ENCODE measurements at places on chromosomes 5 and 9.

DNA sequence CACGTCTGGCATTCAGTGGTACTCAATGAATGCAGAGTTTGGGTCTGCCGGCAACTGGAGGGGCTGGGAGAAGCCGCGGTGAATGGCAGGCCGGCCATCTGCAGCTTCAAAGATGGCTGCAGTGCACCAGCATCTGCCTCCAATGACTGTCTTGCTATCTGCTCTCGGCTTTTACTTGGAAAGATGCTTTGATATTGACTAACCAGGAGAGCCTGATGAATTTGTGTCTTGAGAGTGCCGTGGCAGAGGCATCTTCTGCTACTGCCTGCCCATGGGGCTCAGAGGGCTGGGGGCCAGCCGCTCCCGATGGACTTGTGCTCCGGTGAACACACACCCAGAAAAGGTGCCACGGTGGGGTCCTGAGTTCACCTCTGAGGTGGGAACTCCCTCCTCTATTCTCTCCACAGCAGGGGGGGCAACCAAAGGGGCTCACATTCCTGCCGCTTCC, 164.5 kb downstream of the COL23A1 start:
- DNase-seq = no peak

DNA sequence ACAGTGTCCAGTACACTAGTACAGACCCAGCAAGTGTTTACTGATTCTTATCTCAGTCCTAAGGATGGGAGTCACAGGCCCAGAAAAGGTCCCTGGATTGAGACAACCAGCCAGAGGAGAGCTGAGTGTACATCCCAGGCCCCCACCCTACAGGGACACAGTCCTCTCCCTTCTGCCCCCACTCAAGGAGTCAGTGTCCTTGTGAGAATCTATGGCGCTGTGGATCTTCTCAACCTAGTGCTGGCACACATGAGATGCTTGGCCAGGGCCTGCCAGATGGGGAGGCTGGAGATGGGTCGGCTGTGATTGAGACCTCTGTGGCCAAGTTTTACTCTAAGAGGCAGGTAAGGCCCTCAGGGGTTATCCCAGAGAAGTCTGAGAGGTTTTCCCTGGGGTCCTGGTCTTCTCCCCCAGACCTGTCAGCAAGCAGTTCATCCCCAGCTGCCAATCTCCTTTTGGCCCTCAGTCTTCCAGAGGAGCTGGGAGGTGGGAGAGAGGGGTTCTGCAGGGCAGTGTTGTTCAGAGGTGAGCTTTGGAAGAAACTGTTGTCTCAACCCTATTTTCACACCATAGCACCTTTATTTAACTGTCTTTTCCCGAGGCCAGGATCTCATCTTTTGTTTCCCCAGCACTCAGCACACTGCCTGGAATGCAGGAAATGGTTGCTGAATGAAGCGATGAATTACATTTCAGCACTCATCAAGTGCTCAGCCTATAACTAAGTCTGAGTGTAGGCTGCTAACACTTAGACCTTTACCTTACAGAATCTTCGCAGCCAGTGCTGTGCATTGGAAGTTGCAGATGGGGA, 3.2 kb upstream of the NSD1 start:
- DNase-seq = no peak

GRCh38 chr9:92617195-92617813, 52.6 kb downstream of the IPPK start:
- no peak for DNase-seq

DNA sequence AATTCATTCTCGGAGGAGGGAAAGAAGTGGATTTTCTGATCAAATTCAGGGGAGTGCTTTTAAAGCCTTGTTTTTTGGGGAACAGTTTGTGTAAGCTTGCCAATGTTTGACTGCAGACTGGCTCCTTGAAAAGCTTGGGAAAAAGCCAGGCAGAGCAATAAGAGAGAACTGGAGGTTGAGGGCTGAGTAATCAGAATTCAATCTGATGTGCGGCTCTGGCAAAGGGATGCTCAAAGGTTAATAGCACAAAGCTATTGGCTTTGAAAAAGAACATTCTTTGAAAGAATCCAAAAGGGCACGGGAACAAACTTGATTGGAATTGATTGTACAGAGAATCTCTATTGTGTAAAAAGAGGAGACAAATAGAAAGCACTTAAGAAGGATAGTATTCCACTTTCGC, 279.3 kb downstream of the YTHDC2 start:
- no peak for DNase-seq

DNA sequence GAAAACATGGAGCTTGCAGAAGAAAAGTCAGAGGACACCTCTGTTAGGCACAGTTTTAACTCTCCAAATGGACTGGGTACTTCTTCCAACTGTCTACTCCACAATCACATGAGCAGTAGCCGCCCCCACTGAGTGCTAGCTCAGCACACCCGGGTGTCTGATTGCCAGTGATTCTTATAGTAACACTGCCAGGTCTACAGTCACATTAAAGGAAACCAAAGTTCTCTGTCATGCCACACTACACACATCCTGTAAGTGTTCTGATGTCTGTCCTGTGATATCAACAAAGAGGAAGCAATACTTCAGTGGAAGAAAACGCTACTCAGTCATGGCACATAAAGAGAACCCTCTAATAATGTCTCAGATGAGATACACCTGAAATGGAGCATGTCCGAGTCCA, at the start of gene HAVCR2:
Gene HAVCR2, minus strand, starts transcription at position 69 of the 400 bp plus-strand sequence. Its CDS starts 61 bp downstream, at position 8.
- DNase-seq = no peak

DNA sequence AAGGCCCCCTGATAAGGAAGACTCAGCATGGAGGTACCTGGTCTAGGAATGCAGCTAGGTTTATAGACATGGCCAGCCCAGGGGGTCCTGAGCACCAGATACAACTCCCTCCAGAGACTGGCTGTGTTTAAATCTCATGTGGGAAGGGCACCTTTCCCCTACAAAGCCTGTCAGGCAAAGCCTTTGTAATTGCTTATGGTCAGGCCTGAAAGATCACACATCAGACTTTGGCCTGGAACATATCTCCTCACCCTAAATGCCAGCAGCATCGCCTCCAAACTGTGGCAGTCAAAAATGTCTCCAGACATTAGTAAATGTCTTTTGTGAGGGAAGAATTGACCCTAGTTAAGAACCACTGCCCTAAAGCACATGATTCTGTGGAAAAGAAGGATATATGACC, 51.6 kb upstream of the MACIR start:
- DNase-seq = no peak

GRCh38 chr5:123746683-123747360, 234.8 kb downstream of the CSNK1G3 start:
- DNase-seq = no peak

DNA sequence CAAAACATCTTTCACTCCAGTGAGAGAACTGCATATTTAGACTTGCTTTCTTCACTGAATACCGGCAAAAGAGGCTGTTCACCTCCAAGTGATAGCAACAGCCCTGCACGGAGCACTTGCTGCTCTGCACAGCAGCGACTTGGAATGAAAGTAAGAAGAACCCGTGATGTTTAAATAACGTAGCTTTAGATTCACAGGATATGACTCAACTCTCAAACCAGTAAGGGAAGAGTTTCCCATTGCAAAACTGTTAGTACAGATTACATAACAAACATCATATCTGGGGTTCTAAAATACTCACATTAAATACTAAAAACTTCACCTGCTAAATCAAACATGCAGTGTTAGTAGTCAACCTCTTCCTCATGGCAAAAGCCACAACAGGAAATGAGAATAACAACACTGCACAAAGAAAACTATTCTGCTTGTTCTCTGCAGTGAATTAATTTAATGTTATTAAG, 203.4 kb downstream of the MCTP1 start:
- no peak for DNase-seq

DNA sequence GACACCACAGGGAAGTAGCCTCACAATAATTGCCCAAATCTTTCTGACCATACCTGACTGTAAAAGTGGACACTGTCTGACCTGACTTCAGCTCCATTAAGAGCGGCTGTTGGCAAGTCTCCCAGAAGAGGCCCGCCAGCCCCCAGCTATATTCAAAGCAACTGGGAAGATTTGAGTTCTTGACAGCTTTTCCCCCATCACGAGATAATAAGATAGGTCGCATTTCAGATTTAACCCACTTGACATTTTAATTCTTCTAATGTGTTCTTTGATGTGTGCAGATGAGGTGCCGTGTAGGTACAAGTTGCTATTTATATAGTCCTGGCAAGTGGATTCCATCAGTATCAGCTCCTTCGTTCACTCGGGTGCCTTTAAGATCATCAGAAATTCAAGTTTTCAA, 345.7 kb downstream of the DRD1 start:
- DNase-seq = no peak

GRCh38 chr5:163619273-163619934, 114.0 kb downstream of the MAT2B start:
- no peak for DNase-seq

DNA sequence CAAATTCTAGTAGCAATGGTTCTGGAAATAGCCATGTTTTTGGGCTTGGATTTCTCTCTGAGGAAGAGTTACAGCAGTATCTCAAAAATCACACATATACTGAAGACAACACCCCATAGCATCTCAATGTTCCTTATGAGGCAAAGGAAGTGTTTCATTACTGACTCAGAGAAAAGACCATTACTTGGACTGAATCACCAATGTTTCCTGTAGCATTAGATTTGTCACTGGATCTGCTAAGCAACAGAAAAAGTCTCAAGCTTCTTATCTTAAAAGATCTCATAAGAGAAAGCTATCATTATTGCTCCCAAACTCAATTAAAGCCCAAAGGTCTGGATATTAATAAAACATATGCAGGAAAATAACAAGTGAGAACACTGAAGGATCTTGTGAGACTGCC, 272.4 kb downstream of the ADAMTS6 start:
- DNase-seq = no peak

DNA sequence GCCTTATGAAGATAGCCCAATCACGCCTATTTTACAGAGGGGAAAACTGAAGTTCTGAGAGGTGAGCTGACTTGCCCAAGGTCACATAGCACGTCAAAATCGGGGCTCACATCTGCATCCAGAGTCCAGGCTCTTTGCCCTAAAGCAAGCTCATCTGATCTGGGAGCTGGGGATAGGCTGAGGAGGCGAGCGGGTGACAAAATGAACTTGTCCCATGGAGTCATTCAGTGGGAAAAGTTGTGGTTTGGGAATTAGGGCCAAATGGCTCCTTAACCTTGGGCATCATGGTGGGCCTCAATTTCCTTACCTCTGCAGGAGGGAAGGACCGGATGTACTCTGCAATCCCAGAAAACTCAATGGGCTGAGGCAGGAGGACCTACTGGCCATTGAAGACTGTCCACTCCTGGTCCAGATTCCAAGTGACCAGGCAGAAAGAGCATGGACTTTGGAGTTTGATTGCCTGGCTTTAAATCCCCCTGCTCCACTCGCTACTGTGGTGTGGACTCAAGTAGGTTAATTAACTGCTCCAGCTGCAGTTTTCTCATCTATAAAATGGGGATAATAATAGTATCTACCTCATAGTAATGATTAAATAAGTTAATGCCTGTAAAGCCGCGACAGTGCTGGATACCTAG, 160.4 kb downstream of the RGS3 start:
- no peak for DNase-seq

DNA sequence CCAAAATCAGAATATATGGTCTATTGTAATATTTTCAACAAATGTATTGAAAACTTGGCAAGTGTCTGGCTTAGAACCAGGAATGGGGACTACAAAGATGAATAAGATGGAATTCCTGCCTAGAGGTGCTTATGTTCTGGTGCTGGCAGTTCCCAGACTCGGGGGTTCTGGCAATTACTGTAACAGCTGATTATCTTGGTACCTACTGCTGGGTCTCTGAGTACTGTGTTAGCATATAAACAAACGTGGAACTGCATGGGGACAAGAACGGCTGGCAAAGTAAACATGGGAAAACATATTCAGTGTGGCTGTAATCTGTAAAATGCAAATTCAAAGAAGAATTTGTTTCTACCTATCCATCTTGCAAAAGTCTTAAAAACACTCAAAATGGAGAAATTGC, 89.9 kb downstream of the SLC24A2 start:
- DNase-seq = no peak

DNA sequence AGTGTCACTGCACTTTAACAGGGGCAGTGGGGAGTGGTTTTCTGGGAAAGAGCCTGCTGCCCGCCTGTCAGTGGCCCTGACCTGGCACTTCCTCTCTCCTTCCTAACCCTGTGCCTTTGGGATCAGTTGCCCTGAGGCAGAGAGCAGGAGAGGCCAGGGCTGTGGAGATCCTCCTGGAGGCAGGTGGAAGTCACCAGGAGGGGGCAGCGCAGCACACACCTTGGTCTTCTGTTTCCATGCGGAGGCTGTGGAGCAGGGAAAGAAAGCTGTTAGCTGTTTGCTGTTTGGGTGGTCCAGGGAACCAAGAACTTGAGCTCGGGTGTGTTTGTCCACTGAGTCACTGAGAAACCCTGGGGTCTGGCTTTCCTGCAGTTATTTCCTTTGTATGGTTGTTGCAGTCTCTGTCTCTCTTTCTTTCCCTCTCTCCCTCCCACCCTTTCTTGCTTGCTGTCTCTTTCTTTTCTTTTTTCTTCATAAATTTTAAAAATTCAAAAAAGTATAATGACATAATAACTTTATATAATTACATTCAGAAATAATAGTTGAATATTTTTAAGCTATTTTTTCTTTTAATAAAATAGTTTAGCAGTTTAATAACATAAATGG, 28.1 kb downstream of the NTRK2 start:
- no peak for DNase-seq

GRCh38 chr5:56838409-56839039, 23.2 kb downstream of the MAP3K1 start:
- no peak for DNase-seq

DNA sequence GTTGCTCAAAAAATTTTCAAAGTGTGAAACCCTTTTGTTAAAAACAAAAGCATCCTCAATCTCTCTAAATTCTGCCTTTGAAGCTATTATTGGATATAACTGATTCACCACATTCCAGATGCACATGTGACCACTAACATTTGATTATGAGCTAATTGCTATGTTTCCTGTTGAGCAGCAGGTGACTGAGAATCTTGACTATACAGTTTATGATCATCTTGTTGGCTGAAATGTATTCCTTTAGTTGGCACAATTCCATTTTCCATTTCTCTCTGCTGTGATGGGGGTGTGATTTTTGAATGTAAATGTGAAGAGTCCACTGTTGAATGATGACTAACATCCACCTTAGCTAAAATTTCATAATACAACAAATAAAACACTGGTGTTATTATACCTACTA, 10.7 kb downstream of the LYSMD3 start:
- DNase-seq = no peak

DNA sequence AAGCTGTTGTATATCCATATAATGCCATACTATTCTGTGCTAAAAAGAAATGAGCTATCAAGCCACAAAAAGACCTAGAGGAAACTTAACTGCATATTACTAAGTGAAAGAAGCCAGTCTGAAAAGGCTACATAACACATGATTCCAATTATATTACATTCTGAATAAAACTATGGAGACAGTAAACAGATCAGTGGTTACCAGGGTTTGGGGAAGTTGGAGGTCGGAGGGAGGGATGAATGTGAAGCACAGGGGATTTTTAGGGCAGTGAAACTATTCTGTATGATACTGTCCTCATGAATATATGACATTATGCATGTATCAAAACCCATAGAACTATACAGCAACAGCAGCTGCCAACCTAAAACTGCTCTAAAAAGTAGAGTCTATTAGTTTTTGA, 5.6 kb upstream of the RFK start:
- DNase-seq = no peak

DNA sequence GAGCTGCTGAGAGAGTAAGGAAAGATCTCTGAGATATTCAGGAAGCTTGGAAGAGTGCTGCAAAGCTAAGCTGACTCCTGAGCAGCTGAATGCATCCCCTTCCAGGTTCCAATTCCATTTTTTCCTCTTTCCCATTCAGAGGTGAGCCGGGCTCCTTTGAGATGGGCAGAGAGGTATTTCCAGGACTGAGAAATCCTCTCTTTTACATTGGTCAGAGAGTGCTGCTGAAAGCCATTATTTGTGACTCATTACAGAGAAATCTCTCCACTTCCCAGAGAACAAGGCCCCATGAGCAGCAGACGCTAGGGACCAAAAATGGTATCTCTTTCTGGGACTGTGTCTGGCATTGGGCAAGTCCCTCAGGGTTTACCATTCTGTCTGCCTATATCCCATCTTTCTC, 3.7 kb downstream of the MCTP1 start:
- DNase-seq = no peak

All from stimulated activated CD8-positive, alpha-beta memory T cell treated with anti-CD3 and anti-CD28 coated beads, Interleukin-7, amount 100 ng/mL, for 1 hour (primary cell).